ENCODE measurements at places on chromosomes 7 and 10. TPM values are rescaled to one million over a fixed set of nuclear protein-coding genes. Genes with fewer than 3 reads are reported as not detected.

OR9A2 gene
- 0.49 TPM for total RNA-seq

NEUROD6 gene
- 325 TPM for total RNA-seq

FAM221A gene
- total RNA-seq = 6.9 TPM

TMEM176B gene
- 1.2 TPM for total RNA-seq

VPS37D gene
- 14.5 TPM for total RNA-seq

TES gene
- 10.6 TPM for total RNA-seq

ZNF777 gene
- total RNA-seq = 4.4 TPM

SLC18A2 gene
- under 0.01 TPM for total RNA-seq

OGDHL gene
- 3.9 TPM for total RNA-seq

Measured in temporal lobe (tissue), 4 donors.